ENCODE measurements at places on chromosomes 13 and 19.

DNA sequence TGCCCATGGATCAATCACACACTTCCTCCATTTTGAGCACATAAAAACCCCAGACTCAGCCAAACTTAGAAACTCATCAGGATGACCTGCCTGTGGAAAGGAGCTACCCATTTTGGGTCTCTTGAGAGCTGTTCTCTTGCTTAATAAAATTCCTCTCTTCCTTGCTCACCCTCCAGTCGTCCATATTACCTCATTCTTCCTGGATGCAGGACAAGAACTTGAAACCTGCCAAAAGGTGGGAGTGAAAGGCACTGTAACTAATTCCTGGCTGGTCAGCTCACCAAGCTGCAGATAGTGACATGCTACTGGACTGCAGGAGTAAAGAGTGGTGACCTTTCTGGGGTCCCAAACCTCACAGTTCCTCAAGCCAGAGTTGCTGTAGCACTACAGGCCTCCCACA is 20.2 kb downstream of the LIG4 start:
- DNase-seq: no peak

GRCh38 chr13:42152495-42152894 is 104.0 kb downstream of the DGKH start:
- no peak for DNase-seq

GRCh38 chr13:80458543-80458942 is 117.6 kb upstream of the SPRY2 start:
- DNase-seq: no peak

DNA sequence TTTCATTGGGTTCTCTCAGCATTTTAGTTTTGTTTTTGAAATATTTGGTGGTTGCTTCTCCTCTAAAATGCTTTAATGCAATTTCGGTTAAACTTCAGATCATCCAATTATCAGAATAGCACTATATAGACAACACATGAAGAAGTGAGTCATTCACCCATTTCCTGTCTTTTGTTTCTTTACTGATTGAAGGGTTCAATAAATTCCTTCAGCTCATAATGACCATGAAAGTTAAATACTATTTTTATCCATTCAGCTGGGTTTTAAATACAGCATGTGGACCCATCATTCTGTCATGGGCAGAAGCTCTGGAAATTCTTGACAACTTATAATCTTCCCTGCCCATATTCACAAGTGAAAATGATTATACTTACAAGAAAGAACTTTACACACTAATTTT is 187.2 kb downstream of the ITGBL1 start:
- no peak for DNase-seq

DNA sequence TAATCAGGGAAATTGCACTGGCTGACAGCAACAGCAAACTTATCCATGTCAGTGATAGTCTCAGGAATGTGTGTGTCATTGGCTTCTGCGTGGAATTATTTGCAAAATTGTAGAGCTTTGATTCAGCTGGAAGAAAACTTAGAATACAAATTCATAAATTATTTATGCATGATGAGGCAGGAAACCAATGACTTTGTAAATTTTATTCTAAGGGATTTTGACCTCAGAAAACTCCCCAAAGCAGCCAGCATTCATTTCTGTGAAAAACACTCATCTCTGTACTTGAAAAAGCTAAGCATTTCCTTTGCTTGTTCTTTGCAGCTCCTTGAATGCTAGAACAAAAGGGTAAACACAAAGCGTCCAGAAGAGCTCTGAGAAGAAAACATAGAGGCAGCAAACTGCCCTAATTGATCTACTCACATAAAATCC is 162.4 kb downstream of the DCT start:
- no peak for DNase-seq

DNA sequence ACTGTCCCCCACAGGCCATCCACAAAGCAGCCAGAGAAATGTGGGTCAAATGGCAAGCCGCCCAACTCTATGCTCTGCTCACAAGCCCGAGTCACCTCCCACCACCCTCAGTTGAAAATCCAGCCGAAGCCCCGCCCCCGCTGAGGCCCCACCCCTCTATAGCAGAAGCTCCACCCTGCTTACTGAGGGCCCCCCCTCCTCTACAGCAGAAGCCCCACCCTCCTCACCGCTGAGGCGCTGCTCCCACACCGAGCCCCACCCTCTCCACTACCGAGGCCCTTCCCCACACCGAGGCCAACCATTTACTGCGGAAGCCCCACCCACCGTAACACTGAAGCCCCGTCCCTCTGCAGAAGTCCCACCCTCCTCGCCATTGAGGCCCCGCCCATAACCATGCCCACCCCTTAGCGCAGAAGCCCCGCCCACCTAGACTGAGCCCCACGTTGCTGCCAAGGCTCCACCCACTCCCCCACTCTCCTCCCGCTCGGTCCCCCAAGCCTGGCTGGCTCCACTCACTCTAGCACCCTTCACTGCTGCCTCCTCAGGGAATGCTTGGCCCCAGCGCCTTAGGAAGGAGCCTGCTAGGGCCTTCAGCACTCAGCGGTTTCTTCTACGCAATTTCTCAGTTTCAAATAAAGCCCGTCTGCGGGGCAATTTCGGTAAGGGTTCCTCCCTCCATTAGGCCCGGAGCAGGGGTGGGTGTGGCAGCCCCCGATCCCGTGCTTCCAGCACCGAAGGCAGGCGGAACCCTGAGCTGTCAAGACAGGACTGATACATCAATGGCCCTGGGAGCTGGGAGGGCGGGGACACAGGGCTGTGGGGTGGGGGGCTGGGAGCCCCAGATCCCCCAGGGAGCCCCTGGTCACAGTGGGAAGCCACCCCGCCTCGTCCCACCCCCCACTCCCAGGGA is 9.0 kb upstream of the MYDGF start:
- DNase-seq: no peak

GRCh38 chr13:73702419-73703071 is 431.7 kb downstream of the KLF12 start:
- DNase-seq: no peak

- no peak for DNase-seq
These were observed 162.5 kb downstream of the KCTD12 start for GRCh38 chr13:76723551-76724232.

DNA sequence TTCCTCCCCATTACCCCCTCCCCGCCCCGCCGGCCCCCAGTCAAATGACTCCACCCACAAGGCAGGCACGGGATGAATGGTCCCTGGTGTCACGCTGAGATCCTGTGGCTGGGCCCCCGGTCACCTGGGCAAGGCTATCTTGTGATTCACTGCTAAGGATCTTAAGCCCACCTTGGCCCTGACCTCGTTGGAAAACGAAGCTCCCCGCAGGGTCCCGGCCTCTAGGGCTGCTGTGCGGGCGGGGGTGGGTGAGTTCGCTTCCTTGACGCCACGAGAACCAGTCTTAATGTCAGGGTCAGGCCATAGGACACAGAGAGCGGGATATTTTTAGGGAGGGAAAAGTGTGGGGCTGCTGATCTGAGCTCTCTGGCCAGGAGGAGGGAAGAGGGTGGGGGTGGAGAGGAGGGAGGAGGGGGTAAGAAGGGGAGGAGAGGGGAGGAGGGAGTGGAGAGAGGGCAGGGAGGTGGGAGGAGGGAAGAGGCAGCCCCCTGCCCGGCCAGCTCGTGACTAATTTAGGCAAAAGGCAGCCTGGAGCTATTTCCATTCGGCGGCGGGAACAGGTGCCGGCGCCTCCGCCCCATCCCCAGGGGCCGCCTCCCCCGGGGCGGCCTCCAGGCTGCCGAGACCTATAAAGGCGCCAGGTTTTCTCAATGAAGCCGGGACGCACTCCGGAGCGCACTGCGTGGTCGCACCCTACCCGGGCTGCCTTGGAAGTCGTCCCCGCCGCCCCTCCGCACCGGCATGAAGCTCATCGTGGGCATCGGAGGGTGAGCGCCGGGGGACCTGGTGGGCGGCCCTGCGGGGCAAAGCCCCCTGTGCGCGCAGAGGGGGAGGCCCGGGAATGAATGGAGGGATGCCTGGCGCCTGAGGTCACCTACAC is at the start of gene NMRK2:
Gene NMRK2 (plus strand): TSS at position 139 of the 880 bp plus-strand sequence. CDS start 603 bp downstream, at position 742.
- DNase-seq: no peak

GRCh38 chr19:16433986-16434385 is 37.8 kb downstream of the EPS15L1 start:
- DNase-seq: no peak

DNA sequence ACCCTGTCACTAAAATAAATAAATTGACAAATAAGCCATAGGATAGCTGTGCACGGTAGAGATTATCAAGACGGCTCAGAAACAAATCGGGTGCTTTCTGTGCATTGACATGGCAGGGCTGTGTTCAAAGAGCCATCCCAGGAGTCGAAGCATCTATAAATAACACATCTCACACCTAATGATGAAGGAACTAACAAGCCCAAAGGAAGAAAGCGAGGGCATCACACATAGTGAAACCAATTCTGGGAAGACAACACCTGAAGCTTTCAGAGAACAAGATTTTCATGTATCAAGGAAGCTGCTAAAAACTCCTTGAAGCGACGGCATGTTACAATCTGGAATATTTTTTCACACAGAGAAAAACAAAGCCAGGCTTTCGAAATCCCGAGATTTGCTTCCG is 36.1 kb downstream of the KLF2 start:
- DNase-seq: no peak

DNA sequence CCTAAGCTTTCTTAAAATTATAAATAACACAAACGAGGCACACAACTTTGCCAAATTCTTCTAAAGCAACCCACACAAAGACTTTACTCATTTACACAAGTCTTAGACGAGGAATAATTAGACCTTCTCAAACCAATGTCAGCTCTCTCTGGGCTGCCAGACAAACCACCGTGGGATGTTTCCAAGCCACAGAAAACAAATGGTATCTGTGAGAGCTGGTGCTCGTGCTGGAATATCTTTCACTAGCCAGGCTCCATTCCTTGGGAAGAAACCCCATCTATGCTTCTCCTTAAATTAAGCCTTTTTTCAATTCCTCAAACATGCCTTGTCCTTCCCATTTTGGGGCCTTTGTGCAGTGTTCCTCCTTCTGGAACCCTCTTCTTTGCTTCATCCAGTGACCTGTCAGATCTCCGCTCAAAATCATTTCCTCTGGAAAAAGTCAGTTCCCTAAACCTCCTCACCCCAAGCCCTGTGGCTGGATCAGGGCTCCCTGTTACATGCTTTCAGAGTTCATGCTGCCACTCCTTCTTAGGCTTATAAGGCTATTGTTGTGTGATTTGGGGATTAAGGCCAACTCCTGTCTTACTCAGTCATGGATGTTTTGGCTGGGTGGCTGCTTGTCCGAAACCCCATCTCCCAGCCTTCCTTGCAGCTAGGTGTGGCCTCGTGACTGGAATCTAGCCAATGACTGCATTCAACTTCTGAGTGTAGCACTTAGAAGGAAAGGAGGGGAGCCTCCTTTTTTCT is 64.2 kb upstream of the GTF2F2 start:
- DNase-seq: no peak

DNA sequence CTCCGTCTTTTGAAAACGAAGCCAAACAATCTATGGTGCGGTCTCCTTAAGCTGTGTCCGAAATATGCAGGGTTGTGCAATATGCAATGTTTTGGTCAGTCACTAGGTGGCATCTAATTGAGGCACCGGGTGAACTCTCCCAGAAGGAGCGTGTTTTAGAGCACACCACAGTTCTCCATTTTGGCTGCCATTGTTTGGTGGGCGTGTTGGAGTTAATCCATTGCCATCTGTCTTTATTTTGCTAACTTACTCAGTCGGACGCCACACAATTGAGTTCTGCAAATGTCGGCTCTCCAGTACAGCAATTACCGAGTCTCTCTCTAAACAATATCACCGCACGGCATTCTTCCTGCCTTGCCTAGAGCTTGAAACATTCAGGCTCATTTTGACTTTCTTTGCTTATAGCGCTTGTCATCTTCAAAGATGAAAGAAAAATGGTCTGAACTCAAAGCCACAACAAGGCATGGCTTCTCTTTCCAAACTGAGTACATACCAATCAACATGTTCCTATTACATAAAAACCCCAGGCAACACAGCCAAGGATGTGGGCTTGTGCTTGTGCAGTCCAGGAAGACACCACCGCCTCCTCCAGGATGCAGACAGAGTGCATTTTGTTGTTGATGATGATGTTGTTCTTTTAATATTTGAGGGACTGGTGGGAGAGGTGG is 182.0 kb upstream of the SERP2 start:
- DNase-seq: no peak

- no peak for DNase-seq
These were observed 38.6 kb upstream of the CD33 start for GRCh38 chr19:51186323-51186722.

- no peak for DNase-seq
These were observed 133.9 kb downstream of the SLITRK6 start for GRCh38 chr13:85665286-85665685.

Data from vagina (tissue), 2 donors.